ENCODE measurements at places on chromosomes 7 and 10.

- no peak for DNase-seq
- no peaks in the 10 kb centered on the region for H3K36me3 ChIP-seq
- peaks cover 9% of the 10 kb centered on the region for H3K4me1 ChIP-seq
- H3K4me3 ChIP-seq = no peak overlapping the region
Observed at GRCh38 chr10:33370434-33370930, 36.0 kb upstream of the NRP1 start.

GRCh38 chr7:128909625-128910568 lies 612 bp downstream of the KCP start:
- H3K4me3 ChIP-seq = no peak overlapping the region
- DNase-seq = peak; percentile 47
- peaks cover 10% of the 10 kb centered on the region for H3K27me3 ChIP-seq

DNA sequence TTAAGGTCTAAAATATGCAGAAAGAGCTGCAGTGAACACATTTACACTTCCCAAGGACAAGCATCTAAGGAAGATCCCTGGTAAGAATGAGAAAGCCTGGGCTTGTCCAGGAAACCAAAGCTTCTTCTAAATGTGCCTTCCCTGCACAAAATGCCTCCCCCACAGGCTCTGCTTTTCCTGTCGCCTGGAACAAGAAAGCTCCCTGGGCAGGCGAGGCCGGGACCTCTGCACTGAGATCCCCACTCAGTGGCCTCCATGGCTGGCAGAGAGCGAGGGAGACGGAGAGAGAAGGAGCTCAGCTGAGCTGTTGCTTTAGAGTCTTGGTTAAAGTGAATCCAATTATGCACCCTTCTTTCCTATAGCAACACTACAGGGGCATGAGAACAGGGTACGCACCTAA lies 75.6 kb downstream of the AMZ1 start:
- H3K36me3 ChIP-seq = 0 out of 2 replicates have a peak, but pooled peaks cover 9% of the 10 kb centered on the region
- no peak for DNase-seq
- H3K4me3 ChIP-seq = no peak overlapping the region

DNA sequence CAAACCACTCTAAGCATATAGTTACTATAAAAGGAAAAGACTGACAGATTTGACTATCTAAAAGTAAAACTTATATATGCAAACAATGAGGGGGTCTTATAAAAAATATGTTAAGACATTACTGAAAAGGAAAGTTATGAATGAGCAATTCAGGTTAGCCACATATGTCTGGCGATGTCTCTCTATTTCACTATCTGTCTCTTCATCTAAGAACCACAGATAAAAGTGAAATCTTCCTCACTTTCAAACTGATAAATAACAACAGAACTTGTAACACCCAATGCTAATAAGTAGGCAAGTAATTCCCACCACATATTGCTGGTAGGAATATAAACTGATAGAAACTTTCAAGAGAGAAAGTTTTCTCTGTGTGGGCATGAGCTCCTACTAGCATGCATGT lies 138.2 kb downstream of the CHCHD3 start:
- no peaks in the 10 kb centered on the region for H3K36me3 ChIP-seq
- H3K27ac ChIP-seq = no peak overlapping the region
- no peaks in the 10 kb centered on the region for H3K27me3 ChIP-seq
- no peaks in the 10 kb centered on the region for H3K4me1 ChIP-seq
- no peak for DNase-seq

GRCh38 chr7:54689394-54690049 lies 69.5 kb downstream of the SEC61G start:
- peaks cover 10% of the 10 kb centered on the region for H3K27me3 ChIP-seq
- H3K27ac ChIP-seq = no peak overlapping the region
